ENCODE measurements at places on chromosomes 7 and 10.

GRCh38 chr7:31079824-31080511 is 27.9 kb downstream of the ADCYAP1R1 start:
- DNase-seq, result no peak

DNA sequence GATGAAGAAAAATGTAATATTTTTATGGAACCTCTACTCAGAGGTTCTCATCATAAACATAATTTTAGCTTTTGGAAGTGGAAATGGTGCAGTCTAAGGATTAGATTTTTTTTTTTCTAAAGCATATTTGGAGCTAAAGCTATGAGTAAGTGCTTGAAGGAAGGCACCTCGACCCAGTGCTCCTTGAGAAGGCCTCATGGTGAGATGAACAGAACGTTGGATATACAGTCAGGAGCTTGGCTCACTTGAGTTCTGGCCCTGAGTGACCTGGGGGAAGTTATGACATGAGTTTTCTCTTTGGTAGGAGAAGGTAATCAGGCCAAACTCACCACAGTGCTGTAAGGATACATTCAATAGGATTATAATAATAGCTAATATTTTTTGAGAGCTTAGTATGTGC is 163.3 kb downstream of the JCAD start:
- DNase-seq, result no peak

GRCh38 chr7:47806701-47807103 is 141.6 kb downstream of the PKD1L1 start:
- no peak for DNase-seq

GRCh38 chr10:60942788-60943315 is 1.1 kb downstream of the RHOBTB1 start:
- no peak for DNase-seq

- no peak for DNase-seq
Measured at GRCh38 chr10:65660006-65660405, 1265.8 kb upstream of the LRRTM3 start.

DNA sequence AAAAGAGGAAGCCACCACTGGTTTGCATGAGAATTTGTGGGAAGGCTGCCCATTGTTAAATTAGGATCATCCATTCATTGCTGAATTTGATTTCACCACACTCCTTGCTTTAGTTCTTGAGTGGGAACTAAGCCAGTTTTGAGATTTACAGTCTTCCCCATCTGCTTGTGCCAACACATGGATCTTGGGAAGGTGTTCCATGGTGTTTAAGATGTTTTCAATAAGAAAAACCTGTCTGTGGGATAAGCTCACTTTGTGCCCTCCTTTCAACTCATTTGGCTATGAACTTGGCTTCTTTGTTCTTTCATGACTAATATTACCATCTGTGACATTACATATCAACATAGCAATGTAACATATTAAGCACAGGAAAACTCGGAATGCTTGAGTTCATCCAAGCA is 73.2 kb downstream of the INHBA start:
- no peak for DNase-seq

DNA sequence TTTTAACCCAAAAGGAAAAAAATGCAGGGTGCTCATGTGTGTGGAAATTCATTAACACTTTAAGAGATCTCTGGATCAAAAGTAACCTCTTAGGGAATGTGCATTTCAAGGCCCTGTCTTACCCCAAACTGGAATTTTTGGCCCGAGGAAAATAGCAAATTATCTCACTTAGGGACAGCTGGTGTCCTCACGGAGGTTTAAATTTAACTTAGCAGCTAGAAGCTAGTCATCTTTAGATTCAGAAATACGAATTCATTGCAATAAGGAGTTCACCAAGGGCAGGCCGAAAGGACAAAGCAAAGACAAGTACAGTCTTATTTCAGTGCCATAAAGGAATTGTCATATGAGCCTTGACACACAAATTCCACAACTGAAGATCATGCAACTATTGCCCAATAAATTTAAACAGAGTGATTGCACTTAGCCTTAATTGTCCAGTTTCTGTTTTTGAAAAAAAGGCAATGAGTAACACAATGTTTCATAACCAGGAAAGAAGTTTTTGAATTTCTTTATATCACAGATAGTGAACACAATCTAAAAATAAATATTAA is 22.4 kb upstream of the SEMA3C start:
- DNase-seq, result no peak
